ENCODE measurements at places on chromosomes 6 and 20. TPM values are rescaled to one million over a fixed set of nuclear protein-coding genes. Genes with fewer than 3 reads are reported as not detected.

The SLC22A7 gene
- total RNA-seq = not detected

The PSORS1C2 gene
- total RNA-seq = not detected

The CTCFL gene
- total RNA-seq = not detected

The LY86 gene
- total RNA-seq = not detected
